ENCODE measurements at places on chromosomes 12 and 14. TPM values are rescaled to one million over a fixed set of nuclear protein-coding genes. Genes with fewer than 3 reads are reported as not detected.
A peak's percentile ranks its signal among the peaks of the same experiment; 100 is the strongest.

DNA sequence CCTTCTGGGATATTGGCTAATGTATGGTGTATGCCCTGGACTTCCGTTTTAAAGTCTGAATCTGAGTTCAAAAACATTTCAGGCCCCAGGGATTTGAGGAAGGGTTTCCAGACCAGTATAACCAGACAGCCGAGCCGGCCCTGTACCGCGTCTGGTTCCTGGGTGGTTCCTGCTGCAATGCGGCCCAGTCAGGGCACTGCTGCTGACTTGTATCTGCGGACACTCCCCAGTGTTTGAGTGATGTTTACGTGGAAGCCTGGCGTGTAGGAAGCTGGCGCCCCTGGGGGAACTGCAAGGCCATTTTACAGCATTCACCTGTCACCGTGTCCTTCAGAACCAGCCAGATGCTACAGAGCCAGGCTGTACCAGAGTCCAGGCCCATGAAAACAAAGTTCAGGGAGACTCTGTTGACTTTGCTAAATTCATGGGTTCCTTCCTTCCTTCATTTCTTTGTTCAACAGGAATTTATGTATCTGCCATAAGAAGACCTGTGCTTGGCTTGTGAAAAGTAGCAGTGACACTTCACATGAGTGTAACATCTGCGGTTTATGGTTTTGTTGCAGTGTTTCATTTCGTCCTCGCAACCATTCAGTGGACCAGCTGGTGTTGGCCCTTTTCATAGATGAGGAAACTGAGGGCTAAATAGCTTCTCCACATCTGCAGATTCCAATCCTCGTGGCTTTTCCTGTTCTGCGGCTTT is 16.8 kb downstream of the EML1 start:
- peak; percentile 43 for DNase-seq
- no peak overlapping the region for H3K4me3 ChIP-seq
- no peaks in the 10 kb centered on the region for H3K4me1 ChIP-seq
- H3K36me3 ChIP-seq = no peaks in the 10 kb centered on the region
- H3K27me3 ChIP-seq = no peaks in the 10 kb centered on the region

VWF gene
- 82.7 TPM for total RNA-seq

- H3K36me3 ChIP-seq = no peaks in the 10 kb centered on the region
- H3K4me3 ChIP-seq = no peak overlapping the region
- DNase-seq = no peak
- no peaks in the 10 kb centered on the region for H3K4me1 ChIP-seq
- no peaks in the 10 kb centered on the region for H3K27me3 ChIP-seq
Measured at GRCh38 chr12:24476310-24476709, 472.6 kb downstream of the BCAT1 start.

GNPNAT1 gene
- 4.8 TPM for total RNA-seq
